ENCODE measurements at places on chromosomes 7 and 10.

DNA sequence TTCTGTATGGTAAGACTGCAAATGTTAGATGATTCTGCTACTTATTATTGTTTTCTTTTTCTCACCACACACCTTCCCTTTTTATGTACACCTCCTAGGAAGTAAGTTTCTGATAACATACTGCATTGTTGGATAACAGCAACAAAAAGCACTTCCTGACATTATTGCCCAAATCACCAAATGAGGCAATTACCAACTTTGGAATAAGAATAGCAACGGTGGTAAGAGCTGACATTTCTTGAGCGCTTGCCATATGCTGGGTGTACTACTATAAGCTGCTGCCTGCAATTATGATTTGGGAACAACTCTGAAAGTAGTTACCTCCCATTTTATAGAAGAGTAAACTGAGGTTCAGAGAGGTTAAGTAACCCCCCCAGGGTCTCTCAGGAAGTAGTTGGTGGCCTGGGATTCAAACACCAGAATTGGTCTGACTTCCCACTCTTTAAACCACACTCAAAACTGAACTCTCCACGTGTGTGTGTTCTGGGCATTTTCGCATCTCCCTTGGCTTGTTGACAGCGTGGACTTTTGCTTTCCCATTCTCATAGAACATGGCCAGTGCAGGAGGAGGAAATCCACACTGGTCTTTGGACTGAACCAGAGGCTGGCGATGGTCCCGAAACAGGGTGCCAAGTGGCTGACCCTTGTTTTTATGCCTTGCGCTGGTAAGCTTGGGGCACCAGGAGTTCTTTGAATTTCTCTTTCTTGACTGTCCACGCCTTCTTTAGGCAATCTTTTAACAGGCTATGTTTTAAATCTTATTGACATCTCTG is 71.4 kb downstream of the TCF7L2 start:
- no peak for DNase-seq

GRCh38 chr7:4740796-4741195 is 34.6 kb upstream of the AP5Z1 start:
- no peak for DNase-seq

- DNase-seq: no peak
Observed at GRCh38 chr10:113454341-113455061, 98.4 kb upstream of the HABP2 start.

- DNase-seq: no peak
Observed at GRCh38 chr10:66366163-66366562, 559.7 kb upstream of the LRRTM3 start.

DNA sequence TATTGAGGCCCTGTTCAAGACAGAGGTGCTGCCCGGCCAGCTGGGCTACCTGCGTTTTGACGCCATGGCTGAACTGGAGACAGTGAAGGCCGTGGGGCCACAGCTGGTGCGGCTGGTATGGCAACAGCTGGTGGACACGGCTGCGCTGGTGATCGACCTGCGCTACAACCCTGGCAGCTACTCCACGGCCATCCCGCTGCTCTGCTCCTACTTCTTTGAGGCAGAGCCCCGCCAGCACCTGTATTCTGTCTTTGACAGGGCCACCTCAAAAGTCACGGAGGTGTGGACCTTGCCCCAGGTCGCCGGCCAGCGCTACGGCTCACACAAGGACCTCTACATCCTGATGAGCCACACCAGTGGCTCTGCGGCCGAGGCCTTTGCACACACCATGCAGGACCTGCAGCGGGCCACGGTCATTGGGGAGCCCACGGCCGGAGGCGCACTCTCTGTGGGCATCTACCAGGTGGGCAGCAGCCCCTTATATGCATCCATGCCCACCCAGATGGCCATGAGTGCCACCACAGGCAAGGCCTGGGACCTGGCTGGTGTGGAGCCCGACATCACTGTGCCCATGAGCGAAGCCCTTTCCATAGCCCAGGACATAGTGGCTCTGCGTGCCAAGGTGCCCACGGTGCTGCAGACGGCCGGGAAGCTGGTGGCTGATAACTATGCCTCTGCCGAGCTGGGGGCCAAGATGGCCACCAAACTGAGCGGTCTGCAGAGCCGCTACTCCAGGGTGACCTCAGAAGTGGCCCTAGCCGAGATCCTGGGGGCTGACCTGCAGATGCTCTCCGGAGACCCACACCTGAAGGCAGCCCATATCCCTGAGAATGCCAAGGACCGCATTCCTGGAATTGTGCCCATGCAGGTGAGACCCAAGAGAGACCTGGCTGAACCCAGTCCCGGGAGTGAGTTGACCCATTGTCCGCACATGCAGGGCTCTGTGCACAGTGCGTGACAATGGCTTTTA is 2.8 kb downstream of the RBP3 start:
- no peak for DNase-seq

GRCh38 chr7:24921362-24921679 is 58.7 kb downstream of the OSBPL3 start:
- no peak for DNase-seq

GRCh38 chr10:111015181-111015580 is 61.6 kb upstream of the ADRA2A start:
- DNase-seq: no peak

- DNase-seq: no peak
Observed at GRCh38 chr10:11830836-11831519, 7.8 kb downstream of the PROSER2 start.

GRCh38 chr7:101124376-101125056 is 2.4 kb upstream of the SERPINE1 start:
- no peak for DNase-seq

DNA sequence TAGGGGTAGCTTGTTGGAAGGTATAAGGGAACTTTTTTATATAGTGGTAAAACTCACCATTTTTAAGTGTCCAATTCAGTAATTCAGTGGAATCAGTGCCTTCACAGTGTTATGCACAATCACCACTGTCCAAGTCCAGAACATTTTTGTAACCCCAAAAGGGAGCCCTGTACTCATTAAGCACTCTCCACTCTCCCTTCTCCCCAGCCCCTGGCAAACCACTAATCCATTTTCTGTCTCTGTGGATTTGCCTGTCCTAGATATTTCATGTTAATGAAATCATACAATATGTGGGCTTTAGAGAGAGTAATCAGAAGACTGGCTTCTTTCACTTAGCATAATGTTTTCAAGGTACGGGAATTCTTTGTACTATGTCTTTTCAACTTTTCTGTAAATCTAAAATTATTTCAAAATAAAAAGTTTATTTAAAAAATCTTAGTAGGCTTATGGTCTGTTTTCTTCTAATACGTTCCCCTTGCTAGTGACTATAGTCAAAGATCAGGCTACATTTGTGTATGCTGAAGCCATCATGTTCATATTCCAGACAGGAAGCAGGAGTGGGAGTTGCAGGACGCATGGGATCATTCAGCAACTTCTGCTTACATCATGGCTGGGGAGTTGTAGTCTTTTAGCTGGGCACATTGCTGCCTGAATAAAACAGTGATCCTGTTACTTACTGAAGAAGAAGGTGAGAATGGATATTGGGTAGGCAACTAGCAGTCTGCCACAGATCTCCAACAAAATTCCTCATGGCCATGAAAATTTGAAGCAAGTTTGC is 35.4 kb upstream of the TAX1BP1 start:
- no peak for DNase-seq

GRCh38 chr10:60606343-60607080 is 171.8 kb upstream of the CDK1 start:
- no peak for DNase-seq

- DNase-seq: no peak
Observed at GRCh38 chr7:40492946-40493345, 358.1 kb downstream of the SUGCT start.

DNA sequence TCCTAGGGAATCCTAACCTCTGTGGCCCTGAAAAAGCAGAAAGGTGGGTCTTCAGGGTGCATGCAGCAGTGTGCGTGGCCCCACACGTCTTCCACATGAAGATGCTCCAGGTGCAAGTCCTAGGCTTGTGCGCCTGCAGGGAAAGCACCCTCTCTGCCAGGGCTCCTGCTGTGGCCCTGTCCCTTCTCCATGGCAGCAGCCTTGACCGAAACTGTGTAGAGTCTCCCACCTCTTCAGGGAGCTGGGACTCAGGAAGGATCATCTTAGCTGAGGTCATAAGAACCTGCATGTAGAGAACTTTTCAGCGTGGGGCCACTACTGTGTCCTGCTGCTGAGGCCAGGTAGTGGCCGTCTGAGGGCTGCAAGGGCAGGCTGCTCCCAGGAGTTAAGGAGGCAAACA is 6.3 kb upstream of the CSGALNACT2 start:
- DNase-seq: no peak

- no peak for DNase-seq
Observed at GRCh38 chr10:107054469-107055156, 109.9 kb downstream of the SORCS1 start.

GRCh38 chr10:98205351-98205750 is 62.6 kb downstream of the LOXL4 start:
- no peak for DNase-seq

GRCh38 chr7:11341285-11341944 is 367.7 kb downstream of the PHF14 start:
- no peak for DNase-seq

GRCh38 chr10:43605850-43606322 is 352 bp upstream of the ZNF485 start:
- DNase-seq: no peak

GRCh38 chr7:46524350-46524749 is 603.3 kb upstream of the IGFBP3 start:
- DNase-seq: no peak

DNA sequence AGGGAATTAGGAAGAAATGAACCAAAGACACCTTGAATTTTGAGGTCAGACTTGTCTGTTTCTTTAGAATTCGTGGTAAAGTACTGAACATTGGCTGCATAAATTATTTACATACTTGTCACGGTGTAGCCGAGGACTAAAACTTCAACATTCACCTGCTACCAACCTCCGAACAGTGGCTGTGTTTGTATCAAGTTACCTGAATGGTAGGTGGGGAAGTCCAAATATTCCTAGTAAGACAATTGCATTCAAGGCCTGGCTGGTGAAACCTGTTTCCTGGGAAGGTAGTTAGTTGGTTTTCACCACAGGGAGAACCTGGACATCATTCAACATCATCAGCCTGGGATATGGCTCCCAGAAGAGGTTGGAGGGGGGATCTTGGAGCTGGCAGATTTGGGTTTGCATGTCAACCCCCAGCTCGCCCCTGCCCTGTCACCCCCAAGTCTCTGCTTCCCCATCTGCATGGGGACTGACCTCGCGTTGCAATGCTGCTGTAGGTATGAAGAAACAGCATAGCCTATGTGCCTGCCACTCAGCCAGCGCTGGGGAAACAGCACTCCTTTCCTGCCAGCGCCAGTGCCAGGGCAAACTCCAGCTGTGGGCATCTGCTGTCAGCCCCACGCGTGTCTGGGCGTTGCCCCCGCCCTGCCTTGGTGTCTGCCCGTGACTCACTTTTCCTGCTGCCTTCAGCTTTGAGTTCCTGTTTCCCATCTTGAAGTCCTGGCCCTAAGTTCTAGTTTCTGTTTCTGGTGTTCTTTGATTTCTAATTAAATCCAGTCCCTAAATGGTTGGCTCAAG is 12.7 kb upstream of the LARP4B start:
- no peak for DNase-seq

GRCh38 chr7:2266911-2267310 is 24.9 kb downstream of the NUDT1 start:
- no peak for DNase-seq

GRCh38 chr7:29987083-29987482 is 2.5 kb downstream of the SCRN1 start:
- DNase-seq: no peak

GRCh38 chr10:84296091-84296981 is 32.1 kb upstream of the CCSER2 start:
- DNase-seq: no peak

- no peak for DNase-seq
Observed at GRCh38 chr10:96878057-96878456, 46.0 kb downstream of the LCOR start.

GRCh38 chr10:113232928-113233511 is 283.0 kb downstream of the TCF7L2 start:
- no peak for DNase-seq

DNA sequence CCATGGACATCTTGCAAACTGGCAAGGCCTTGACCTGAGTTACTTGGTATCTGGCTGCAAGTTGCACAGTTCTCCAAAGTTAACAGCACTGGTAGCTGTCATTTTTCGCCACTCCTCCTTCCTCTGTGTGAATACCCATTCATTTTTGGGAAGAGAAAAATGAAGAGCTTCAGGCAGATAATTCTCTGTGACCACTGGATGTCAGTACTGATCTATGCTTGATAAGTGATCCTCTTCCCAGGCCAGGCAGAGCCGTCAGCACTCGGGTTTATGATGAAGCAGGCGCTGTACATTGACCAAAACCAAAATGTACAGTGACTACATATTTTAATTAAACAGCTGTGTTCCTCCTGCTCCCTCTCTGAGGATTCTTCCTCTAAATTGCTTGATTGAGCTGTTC is 55.9 kb upstream of the PDZD8 start:
- no peak for DNase-seq

GRCh38 chr10:125457406-125457805 is 225.6 kb downstream of the TEX36 start:
- no peak for DNase-seq

GRCh38 chr7:96723622-96724021 is 14.0 kb upstream of the SEM1 start:
- DNase-seq: no peak

DNA sequence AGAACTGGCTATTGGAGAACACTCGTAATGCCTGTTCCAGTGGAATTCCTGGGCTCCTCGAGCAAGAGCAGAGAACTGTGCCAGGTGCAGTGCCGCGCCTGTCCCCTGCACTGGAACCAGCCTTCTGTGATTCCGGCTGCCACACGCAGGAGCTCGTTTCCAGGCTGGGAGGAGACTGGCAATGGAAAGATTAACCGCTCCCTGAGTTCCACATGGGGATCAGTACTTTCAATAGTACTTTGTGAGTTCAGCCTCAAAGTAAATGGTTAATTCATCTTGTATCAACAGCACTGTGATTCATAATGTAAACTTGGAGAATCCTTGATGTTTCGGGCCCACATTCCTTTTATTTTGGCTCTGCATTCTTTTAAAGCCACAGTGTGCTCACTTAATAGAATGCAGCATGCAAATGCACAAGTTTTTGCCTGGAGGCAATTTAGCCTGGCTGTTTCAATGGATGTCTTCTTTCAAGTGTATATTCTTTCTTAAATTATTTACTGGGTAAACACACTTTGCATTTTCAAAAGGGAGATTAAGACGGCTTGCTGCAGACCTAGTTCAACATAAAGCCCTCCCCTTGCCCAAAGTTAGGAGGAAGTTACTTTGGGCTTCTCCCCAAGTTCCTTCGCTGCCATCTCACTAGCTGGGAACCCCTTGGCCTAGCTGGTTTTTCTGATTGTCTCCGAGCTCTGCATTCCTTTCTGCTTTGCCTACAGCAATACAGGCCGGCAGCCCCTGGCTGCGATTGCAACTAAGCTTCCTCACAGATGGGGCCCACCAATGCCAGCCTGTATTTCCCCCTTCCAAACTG is 138.1 kb upstream of the TCF7L2 start:
- DNase-seq: no peak

DNA sequence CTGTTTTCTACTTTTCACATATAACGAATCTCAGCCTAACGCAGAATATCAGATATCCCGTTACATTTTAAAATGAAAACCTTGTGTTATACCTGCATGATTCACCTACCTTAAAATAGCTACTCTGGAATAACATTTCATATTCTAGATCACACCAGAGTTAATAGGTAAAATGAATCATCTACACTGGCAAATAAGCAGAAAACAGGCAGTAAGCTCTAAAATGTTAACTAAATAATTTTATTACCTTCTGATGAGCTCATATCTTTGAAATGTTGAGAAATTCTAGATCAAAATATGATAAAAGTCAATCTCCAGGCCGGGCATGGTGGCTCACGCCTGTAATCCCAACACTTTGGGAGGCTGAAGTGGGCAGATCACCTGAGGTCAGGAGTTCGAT is 71.3 kb downstream of the CPEB3 start:
- no peak for DNase-seq

Measured in stimulated activated CD4-positive, alpha-beta T cell treated with anti-CD3 and anti-CD28 coated beads, TNF-alpha, amount 100 ng/mL, for 24 hours (primary cell).